ENCODE measurements at places on chromosomes 11 and 22.

DNA sequence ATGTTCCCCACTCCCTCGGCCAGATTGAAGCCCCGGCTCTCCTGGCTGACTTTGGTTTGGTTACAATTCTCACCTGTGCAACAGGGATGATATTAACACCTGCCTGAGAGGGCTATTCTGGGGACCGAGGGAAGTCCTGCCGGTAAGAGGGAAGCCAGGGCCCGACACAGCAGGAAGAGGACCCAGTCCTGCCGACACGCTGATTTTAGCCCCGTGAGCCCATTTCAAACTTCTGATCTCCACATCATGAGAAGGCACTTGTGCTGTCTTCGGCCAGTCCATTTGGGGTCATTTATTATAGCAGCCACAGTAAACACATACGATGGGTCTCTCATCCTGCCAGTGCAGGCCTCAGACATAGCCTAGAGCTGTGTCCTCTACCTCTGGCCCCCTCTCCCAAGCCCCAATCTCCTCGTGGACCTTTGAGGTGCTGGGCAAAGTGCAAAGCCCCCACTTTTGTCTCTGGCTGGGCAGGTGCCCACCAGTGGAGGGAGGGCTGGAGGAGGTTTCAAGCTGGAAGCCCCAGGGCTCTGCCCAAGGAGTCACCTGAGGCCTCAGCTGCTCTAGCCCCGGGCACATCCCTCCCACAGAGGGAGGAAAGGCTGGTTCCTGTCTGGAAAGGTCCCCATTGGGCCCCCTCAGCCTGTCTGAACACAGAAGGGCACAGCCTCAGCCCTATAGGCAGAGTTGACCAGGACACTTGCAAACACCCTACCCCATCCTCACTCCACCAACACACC is 59.1 kb upstream of the FGF3 start:
- no peak for DNase-seq

DNA sequence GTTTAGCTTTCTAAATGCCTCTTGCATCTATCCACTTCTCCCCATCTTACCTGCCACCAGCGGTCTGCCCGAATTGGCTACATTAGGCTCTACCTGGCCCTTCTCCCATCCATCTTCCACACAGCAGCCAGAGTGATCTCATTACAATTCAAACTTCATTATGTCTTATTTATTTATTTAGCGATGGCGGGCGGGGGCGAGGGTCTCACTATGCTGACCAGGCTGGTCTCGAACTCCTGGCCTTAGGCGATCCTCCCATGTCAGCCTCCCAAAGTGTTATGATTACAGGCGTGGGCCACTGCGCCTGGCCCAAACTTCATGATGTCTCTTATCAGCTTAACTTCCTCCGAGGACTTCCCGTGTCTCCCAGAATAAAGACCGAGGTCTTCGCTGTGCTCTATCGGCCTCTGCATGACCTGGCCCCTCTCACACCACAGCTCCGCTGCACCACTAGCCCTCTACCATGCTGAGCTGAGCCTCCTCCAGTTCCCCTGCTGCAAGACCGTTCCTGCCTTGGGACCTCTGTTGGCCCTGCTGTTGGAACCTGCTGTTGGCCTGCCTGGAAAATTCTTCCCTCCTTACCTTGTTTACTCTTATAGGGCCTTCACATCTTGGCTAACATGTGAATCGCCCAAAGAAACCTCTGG is 870 bp upstream of the CTTN start:
- no peak for DNase-seq

DNA sequence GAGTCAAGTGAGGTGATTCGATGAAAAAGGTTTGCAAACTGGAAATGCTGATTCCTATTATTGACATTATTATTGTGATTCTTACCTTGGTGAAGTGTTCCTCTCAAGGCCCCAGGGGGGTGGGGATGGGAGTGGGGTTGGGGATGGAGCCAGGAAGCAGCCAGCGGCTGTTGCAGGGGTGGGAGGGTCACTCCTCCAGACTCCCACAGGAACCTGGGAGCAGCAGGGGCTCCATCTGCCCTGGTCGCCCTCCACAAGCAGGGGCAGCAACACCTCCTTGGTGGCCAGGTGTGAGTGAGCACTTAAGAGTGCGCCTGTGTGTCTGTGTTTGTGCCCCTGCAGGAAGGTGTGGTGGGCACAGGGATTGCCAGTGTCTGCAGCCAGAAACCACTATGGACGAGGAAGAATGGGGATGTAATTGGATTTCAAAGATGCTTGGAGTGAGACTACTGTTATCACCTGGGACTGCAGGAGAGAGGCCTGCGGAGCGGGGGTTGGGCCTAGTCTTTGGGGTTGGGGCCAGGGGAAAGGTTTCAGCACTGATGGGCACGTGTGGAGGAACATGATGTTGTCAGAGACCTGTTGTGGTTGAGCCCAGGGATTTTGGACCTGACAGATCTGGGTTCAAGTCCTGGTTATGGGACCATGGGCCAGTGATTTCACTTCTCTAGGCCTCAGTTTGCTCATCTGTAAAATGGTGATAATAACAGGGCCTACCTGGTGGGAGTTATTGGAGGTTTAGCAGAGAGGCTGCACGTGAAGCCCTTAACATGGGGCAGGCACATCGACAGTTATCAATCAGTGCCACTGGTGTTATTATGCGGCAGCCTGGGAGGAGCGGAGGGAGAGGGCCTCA is 3.6 kb upstream of the TP53I11 start:
- DNase-seq: no peak

DNA sequence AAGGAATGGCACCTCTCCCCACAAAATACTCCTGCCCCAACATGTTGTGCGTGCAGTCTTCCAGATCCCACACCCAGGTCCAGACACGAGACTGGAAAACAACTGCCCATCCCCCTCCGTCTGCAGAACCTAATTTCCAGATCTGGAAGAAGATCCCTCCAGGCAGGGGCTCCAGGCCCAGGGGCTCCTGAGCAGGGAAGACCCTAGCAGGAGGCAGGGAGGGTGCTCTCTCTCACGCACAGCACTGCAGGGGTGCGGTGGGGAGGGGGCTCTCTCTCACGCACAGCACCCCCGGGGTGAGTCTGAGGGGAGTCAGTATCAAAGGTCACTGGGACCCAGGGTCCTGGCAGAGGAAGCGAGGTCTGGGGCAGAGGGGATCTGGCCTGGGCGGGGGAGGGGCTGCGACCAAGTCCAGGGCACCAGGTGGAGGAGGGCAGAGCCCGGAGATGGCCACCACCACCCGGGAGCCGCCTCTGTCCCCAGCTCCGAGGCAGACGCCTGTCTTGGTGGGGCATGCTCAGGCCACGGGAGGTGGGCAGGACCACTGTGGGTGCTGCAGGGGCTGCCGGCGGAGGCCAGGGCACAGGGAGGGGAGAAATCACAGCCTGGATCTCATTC is 1.7 kb downstream of the MLC1 start:
- DNase-seq: no peak

GRCh38 chr22:47618180-47619010 is 855.9 kb downstream of the TBC1D22A start:
- DNase-seq: no peak
